ENCODE measurements at places on chromosomes 3 and 15.

DNA sequence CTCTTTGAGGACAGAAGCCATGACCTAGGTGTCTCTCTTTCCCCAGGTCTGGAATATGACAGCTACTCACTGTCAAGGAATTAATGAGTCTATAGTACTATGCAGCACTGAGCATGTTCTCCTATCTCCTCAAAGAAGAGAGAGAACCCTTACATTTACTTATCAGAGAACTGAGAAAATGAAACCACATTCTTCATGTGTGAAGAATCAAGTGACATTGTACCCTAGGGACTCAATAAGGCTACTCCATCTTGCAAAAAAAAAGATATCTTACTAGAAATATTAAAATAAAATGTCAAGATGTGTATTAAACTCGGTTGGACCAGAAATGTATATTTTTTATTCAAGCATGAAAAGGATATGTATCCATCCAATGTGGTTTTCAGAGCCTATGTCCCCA lies 133.2 kb upstream of the COL8A1 start:
- no peak for DNase-seq

DNA sequence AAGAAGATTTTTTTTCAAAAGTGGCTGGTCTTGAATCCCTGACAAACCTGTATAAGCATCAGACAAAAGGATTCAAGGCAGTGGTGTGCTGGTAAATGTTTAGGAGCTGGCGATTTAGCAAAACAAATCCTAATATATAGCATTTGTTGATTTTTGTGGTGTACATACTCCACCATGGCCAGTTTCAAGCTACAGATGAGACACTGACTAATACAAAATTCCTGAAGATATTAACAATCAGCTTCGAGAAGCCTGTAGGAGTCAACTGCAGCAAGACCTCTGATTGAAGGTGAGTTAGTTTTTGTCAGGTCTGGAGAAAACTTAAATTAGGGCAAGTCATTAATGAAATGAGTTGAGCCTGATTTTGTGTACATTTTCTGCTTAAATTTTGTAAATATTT lies 6.7 kb downstream of the STRIT1 start:
- DNase-seq: no peak

- DNase-seq: no peak
These were observed 413.3 kb downstream of the CNTN6 start for GRCh38 chr3:1506090-1506489.

- DNase-seq: no peak
These were observed 117.4 kb upstream of the MBNL1 start for GRCh38 chr3:152151216-152151876.

DNA sequence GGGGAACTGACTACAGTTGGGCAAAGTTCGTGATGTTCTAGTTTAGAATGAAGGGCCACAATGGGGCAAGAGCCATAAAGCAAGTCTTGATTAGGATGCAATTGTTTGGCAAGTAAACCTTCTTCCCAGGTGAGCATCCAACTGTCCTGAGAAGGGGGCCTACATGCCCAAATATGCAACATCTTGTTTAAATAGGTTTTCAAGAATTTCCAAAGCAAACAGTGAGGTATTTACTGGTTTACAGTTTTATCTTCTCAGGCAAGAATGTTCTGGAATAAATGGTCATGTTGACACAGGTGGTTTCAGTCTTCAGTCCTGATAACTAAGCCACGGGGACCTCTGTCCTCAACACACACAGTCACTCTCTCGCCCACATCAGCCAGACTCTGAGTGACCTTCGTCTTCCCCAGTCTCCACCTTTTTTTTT lies 90.3 kb upstream of the FAM174B start:
- no peak for DNase-seq

DNA sequence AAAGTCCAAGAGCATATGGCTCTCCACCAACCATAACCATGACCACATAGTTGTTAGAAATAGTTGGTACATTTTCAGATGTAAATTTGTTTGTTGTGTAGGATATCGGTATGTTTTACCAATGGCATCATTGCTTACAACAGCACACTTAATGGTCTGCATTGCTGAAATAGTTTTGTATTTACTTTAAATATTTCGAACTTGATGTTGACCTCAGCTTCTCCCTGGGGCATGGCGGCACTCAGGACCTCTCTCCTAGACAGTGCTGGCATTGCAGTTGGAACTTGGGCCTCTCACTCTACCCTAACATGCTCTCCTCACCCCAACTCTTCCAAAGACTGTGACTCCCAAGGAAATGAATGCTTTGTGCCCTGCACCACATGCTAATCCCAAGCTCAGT lies 5.0 kb downstream of the SLC22A13 start:
- DNase-seq: no peak

GRCh38 chr3:38616658-38617057 lies 32.8 kb downstream of the SCN5A start:
- no peak for DNase-seq

GRCh38 chr3:46086083-46086437 lies 58.8 kb upstream of the XCR1 start:
- no peak for DNase-seq

- DNase-seq: no peak
These were observed 27.3 kb downstream of the MYO1E start for GRCh38 chr15:59345326-59345725.

- DNase-seq: no peak
These were observed 586.4 kb downstream of the GRM7 start for GRCh38 chr3:7447197-7447769.

DNA sequence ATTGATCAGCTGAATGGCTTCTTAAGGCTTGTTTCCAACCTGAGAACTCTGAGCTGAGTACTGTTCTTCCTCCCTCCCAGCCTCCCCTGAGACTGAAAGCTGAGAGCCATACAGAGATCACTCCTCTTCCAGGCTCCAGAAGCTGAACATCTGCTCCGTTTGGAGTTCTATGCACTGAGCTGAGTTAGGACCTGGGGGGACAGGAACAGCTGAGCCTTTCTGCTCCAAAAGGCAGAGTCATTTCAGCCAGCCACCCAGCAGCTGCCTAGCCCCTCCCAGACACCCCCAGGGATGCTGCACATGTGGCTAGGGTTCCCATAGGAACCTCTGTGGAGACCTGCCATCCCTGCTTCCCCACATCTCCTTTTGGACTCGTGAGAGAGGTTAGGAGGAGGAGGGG lies 64.2 kb upstream of the GLCE start:
- DNase-seq: no peak

- DNase-seq: no peak
These were observed 397.2 kb downstream of the MECOM start for GRCh38 chr3:169266351-169266750.

Data from NCI-H748 treated with DMSO at 0.1 percent for 48 hours (cell line).